Right renal pelvis (tissue), 4 donors: ENCODE measurements at places on chromosomes 7 and 10. TPM values are rescaled to one million over a fixed set of nuclear protein-coding genes. Genes with fewer than 3 reads are reported as not detected.

GRCh38 chr7:142030294-142030693 lies 34.6 kb downstream of the MGAM start:
- DNase-seq, result no peak

- DNase-seq, result no peak
Measured at GRCh38 chr7:92076509-92076908, 57.8 kb downstream of the CYP51A1 start.

DNA sequence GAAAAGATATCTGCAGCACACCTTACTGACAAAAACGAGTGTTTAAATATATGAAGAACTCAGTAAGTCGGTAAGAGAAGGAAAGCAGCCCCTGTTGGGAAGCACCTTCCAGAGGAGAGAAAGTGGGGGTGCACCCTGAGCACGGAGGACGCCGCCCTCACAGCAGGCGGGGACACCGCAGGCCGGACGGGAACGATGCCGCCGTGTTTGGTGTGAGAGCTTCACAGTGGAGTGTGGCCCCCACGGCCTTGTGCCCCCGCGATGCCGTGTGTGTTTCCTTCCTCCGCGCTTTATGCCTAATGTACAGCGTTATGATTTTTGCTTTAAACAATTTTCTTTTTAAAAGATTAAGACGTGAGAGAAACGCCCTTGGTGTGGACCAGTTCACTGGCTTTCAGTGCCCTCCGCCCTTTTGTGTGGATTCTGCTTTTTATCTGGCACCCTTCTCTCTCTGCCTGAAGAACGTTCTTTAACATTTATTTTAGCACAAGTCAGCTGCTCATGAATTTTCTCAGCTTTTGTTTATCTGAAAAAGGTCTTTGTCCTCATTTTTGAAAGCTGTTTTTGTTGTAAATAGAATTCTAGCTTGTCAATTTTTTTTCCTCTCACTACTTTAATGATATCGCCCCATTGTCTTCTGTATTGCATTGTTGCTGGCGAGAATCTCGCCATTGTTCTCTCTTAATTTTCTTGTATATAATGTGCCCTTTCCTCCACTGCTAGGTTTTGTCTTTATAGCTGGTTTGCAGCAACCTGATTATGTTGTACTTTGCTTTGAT lies 110.7 kb downstream of the INPP5A start:
- no peak for DNase-seq

- no peak for DNase-seq
Measured at GRCh38 chr10:123559823-123560092, 106.4 kb upstream of the GPR26 start.

- DNase-seq, result no peak
Measured at GRCh38 chr10:130519791-130520190, 383.6 kb downstream of the GLRX3 start.

- no peak for DNase-seq
Measured at GRCh38 chr10:77979221-77979620, 50.1 kb downstream of the POLR3A start.

DNA sequence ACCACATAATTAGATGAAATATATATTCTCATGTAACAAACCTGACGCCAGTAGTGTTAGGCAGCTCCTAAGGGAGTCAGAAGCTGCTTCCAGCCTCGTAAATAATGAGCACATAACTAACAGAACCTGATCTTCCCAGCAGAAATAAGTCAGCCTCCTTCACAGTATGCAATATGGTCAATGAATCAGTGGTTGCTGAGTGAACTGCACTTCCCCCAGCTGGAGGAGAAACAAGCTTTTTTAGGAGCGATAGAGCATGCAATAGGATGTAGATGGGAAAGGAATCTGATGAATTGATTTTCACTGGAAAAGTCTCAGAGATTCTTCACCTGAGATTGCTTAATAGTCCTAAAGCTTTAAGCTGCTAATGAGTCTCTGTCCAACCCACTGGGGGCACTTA lies 337.2 kb upstream of the LRGUK start:
- no peak for DNase-seq

NKX1-2 gene
- not detected for polyA plus RNA-seq
